ENCODE measurements at places on chromosomes 4 and X. TPM values are rescaled to one million over a fixed set of nuclear protein-coding genes. Genes with fewer than 3 reads are reported as not detected.
A peak's percentile ranks its signal among the peaks of the same experiment; 100 is the strongest.

- DNase-seq, result no peak
These were observed 39.6 kb upstream of the SRPX start for GRCh38 chrX:38260231-38260630.

GRCh38 chr4:680928-681645, 6.7 kb downstream of the MYL5 start:
- DNase-seq, result peak; percentile 89

- no peak for DNase-seq
These were observed 16.8 kb downstream of the CT47C1 start for GRCh38 chrX:119089619-119090018.

DNA sequence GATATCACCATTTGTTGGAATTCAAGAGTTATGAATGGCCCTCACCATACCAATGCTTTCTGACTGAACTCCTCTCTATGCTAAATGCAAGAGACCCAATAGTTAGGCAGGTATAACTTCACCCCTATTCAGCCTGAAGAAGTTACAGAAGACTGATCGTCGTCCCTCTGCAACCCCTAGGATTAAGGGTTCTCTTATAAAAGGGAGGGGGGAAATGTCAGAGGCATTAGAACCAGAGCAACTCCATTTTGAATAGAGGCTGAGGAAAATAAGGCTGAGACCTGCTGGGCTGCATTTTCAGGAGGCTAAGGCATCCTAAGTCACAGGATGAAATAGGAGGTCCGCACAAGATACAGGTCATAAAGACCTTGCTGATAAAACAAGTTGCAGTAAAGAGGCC, 494.3 kb downstream of the SPRY1 start:
- DNase-seq, result no peak

- no peak for DNase-seq
These were observed 486.1 kb upstream of the TENM3 start for GRCh38 chr4:181757098-181757497.

DNA sequence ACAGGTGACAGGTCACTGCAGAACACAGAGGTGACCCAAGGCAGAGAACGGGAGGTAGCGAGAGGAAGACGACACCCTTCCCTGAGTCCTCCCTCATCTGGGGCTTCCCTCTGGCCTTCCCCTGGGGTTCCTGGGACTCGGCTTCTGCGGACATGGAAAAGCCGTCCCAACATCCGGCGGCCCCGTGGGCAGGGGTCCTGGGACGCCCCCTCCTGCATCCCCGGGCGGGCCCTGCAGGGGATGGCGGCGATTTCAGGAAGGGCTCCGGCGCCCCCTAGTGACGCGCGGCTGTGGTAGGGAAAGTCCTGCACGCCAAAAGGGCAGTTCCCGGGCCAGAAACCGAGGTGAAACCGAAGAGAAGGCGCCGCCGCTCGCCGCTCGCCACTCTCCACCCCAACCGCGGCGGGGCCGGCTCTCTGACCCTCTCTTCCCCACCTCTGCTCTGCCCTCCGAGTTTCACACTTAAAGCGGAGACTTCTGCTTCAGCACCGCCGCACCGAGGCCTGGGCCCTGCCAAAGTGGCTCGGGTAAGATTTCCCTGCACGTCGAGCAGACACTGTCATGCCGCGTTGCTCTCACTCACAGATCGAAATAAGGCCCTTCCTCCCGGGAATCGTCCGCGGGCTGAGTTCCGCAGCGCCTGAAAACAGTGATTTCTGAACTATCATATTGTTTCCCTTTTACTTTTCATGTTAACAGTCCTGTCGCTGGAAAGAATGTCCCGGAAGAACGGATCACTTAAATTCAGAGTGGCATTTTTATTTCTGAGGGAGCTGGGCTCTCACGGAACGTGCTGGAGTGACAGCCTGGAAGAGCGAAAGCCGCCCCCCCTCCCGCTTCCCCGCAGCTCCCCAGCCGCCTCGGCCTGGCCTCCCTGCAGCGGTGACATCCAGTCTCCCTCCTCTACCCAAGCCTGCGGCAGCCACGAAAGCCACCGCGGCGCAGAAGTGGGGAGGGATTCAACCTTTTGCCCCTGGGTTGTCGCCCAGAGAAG, 110.6 kb downstream of the DCTD start:
- peak; percentile 82 for DNase-seq

DNA sequence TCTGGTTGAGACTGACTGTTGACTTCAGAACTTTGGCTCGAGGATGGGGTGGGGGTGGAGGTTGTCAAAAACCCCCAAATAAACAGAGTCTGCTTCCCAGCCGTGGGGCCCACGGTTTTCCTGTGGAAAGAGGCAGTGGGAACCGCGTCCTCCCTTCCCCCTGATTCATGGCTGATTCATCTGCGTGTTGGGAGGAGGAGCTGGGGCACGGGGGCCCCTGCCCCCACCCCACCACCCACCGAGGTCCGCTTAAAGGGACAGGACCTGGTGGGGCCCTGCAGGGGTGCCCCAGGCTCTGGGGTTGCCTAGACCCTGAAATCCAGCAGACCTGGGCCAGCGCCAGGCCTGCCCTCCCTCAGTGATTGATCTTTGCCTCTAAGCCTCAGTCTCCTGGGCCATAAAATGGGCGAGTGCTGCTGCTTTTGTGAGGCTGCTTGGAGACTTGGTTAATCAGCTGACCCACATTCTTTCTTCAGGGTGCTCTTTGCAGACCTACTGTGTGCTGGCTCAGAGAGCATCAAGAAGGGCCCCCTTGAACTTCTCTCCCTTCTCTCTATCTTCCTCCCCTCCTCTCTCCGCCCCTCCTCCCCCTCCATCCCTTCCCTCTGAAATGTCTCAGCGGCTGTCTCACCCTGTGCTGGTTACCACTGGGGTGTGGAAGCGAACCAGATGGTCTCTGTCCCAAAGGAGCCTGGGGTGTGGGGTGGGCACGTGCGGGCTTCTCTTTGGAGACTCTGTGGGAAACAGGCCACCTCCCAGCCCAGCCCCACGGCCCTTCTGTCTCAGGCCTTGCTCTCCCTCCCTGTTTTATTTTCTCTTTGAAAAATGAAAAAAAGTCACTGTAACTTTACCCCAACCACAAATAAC, 9.1 kb downstream of the HTRA3 start:
- peak; percentile 63 for DNase-seq

GRCh38 chr4:56183344-56183959, 203.8 kb downstream of the AASDH start:
- no peak for DNase-seq

Gene TEX13D
- polyA plus RNA-seq, result not detected

Gene MAGEC1
- not detected for polyA plus RNA-seq

Gene CCNG2
- polyA plus RNA-seq, result 107 TPM

Gene ETDA
- not detected for polyA plus RNA-seq
